ENCODE measurements at places on chromosomes 2 and 18.

- no peak for DNase-seq
These were observed 74.2 kb downstream of the LPIN1 start for GRCh38 chr2:11820650-11821049.

GRCh38 chr2:85181844-85182456, 48.8 kb downstream of the TCF7L1 start:
- DNase-seq = no peak

GRCh38 chr2:189426886-189427285, 14.4 kb upstream of the WDR75 start:
- no peak for DNase-seq

DNA sequence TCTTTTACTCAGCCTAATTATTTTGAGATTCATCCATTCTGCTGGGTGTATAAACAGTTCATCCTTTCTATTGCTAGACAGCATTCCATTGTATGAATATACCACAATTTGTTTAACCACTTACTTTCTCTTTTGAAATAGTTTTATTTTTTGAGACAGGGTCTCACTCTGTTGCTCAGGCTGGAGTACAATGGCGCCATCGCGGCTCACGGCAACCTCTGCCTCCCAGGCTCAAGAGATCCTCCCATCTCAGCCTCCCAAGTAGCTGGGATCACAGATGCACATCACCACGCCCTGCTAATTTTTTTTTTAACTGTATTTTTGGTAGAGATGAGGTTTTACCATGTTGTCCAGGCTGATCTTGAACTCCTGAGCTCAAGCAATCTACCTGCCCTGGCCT, 54.5 kb downstream of the USP37 start:
- DNase-seq = no peak

GRCh38 chr2:205680067-205680466, 2.2 kb upstream of the NRP2 start:
- no peak for DNase-seq

- DNase-seq = no peak
These were observed 3.9 kb downstream of the ANKRD44 start for GRCh38 chr2:197306696-197307040.

- DNase-seq = no peak
These were observed 6.1 kb downstream of the HJURP start for GRCh38 chr2:233848276-233848675.
